H4 (cell line): ENCODE measurements at places on chromosomes 16 and 17.

GRCh38 chr17:47735536-47736011 is 2.5 kb downstream of the TBX21 start:
- no peak for DNase-seq

GRCh38 chr17:82913304-82914043 is 73.7 kb upstream of the ZNF750 start:
- no peak for DNase-seq

- no peak for DNase-seq
Measured at GRCh38 chr17:53780320-53780719, 42.4 kb upstream of the KIF2B start.

DNA sequence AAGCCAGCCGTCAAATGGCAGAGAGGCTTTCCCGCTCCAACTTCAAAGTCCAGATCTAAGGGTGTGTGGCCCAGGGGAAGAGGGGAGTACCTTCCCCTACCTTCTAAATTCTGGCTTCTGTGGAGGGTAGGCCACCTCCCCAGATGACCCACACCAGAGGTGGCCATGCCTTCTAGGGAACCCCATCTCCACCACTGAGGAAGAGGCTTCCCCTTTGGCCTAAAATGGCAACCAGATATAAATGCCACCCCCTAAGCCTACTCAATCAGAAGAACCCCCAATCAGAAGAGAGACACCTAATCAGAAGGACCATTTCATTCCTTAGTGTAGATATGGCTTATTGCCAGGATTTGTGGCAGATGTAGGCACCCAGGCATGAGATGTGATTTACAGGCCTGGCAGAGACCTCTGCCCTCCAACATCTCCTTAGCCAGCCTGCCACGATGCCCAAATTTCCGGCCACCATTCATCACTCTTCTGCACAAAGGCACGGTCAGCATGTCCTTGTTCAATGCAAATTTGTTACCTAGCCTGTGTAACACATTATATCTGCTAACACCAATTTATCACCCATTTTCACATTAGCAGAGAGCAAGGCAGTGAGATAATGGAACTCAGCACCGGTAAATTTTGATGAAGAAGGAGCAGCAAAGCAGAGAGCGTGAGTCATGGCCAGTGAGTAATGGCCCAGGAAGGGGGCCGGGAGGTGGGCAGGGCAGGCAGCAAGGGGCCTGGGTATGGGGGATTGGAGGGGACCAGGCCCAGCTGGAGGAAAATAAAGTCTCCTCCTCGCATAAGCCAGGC is 1.2 kb upstream of the MGAT5B start:
- DNase-seq, result no peak

- DNase-seq, result no peak
Measured at GRCh38 chr17:73952082-73952479, 251.4 kb upstream of the RPL38 start.
